ENCODE measurements at places on chromosomes 2 and 18.

DNA sequence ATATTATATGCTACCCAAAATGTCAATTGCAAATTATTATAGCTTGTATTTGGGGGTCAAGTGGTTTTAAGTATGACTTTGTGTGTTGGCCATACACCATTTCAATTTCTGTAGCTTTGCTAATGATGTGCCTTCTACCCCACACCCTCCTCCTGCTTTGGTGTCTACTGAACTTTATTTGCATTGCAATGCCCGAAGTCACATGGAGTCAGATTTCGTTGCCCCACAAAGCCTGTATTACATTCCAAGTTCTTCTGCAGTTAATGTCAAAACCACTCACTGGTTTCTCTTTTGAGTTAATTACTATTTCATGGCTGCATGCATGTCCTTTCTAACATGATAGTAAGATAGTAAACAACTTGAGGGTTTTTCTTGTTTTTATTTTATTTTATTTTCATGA lies 528.9 kb downstream of the RIT2 start:
- no peaks in the 10 kb centered on the region for H3K4me1 ChIP-seq
- DNase-seq = no peak
- no peak overlapping the region for H3K27ac ChIP-seq
- H3K4me3 ChIP-seq = no peak overlapping the region

DNA sequence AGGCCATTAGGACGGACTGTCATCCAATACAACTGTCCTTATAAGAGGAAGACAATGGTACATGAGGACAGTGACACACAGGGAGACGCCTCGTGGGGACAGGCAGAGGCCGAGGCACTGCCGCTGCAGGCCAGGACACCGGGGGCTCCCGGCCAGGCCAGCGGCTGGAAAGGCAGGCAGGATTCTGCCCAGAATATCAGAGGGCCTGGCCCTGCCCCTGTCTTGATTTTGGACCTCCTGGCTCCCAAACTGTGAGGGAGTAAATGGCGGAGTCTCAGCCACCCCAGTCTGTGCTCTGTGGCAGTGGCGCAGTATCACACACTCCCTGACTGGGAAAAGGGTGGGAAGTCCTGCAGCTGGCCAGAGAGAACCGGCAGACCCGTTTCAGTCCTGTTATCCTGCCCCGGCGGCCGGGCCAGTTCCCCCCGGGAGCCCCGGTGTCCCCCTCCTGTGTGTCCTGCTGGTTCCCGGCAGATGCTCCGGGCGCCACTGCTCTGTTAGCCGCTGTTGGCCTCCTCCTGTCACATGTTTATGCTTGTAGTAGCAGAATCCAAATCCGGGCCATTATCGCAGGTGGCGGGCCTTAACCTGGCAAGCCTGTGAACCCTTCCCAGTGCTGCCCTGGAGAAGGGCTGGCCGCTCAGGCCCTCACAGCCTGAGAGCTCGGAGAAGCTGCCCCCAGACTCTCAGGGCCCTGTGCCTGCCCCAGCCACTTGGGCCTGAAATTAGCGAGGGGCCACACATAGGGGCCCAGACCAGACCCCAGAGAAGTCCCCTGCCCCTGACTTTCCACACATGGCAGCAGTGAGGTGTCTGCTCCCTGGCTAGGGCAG lies 31.4 kb upstream of the TAF1B start:
- H3K4me1 ChIP-seq = peaks cover 9% of the 10 kb centered on the region
- H3K27ac ChIP-seq = no peak overlapping the region
- no peak overlapping the region for H3K4me3 ChIP-seq

DNA sequence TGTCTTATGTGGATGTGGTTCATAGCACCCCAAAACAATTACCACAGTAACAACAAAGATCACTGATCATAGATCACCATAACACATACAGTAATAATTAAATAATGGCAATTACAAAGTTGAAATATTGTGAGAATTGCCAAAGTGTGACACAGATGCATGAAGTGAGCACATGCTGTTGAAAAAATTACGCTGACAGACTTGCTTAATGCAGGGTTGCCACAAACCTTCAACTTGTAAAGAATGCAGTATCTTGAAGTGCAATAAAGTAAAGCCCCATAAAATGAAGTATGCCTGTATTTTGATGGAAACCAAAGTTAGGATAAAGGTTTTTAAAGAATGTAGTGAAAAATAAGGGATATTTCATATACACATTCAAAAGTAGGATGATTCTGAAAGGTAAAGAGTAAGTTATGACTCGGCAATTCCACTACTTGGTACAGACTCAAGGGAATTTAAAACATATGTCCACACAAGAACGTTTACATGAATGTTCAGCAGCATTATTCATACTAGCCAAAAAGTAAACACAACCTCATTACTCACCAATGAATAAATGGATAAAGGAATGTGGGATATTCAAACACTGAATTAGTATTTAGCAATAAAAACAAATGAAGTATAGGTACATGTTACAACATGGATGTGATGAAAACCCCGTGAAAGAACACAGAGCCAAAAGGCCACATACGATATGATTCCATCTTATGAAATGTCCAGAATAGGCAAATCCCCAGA lies 61.6 kb downstream of the SCN9A start:
- DNase-seq = peak; percentile 89
- peaks cover 16% of the 10 kb centered on the region for H3K4me1 ChIP-seq
- H3K27me3 ChIP-seq = no peaks in the 10 kb centered on the region
- peak overlapping the region; percentile 87 for H3K27ac ChIP-seq

GRCh38 chr2:113965644-113966043 lies 75.8 kb downstream of the ACTR3 start:
- no peak overlapping the region for H3K27ac ChIP-seq
- no peaks in the 10 kb centered on the region for H3K27me3 ChIP-seq
- H3K4me1 ChIP-seq = peaks cover 38% of the 10 kb centered on the region
- H3K36me3 ChIP-seq = peaks cover 28% of the 10 kb centered on the region
- DNase-seq = peak; percentile 48

- peaks cover 4% of the 10 kb centered on the region for H3K36me3 ChIP-seq
- no peaks in the 10 kb centered on the region for H3K27me3 ChIP-seq
- no peak for DNase-seq
These were observed 40.4 kb downstream of the NAT8 start for GRCh38 chr2:73601780-73602179.

- DNase-seq = no peak
- no peak overlapping the region for H3K27ac ChIP-seq
These were observed 43.7 kb upstream of the SEMA4C start for GRCh38 chr2:96913398-96914202.

- DNase-seq = peak; percentile 8
- H3K36me3 ChIP-seq = no peaks in the 10 kb centered on the region
- H3K27me3 ChIP-seq = no peaks in the 10 kb centered on the region
- H3K27ac ChIP-seq = peak overlapping the region; percentile 99
- peak overlapping the region; percentile 62 for H3K4me3 ChIP-seq
- H3K4me1 ChIP-seq = peaks cover 31% of the 10 kb centered on the region
These were observed 175.3 kb upstream of the PID1 start for GRCh38 chr2:229446350-229446749.

GRCh38 chr18:37661478-37661877 lies 95.9 kb upstream of the CELF4 start:
- no peak overlapping the region for H3K4me3 ChIP-seq
- no peak overlapping the region for H3K27ac ChIP-seq
- H3K36me3 ChIP-seq = no peaks in the 10 kb centered on the region
- H3K4me1 ChIP-seq = no peaks in the 10 kb centered on the region

GRCh38 chr2:10324095-10324832 lies 21.6 kb downstream of the HPCAL1 start:
- no peaks in the 10 kb centered on the region for H3K27me3 ChIP-seq
- H3K36me3 ChIP-seq = no peaks in the 10 kb centered on the region
- peak; percentile 59 for DNase-seq
- no peak overlapping the region for H3K4me3 ChIP-seq
- no peaks in the 10 kb centered on the region for H3K4me1 ChIP-seq

DNA sequence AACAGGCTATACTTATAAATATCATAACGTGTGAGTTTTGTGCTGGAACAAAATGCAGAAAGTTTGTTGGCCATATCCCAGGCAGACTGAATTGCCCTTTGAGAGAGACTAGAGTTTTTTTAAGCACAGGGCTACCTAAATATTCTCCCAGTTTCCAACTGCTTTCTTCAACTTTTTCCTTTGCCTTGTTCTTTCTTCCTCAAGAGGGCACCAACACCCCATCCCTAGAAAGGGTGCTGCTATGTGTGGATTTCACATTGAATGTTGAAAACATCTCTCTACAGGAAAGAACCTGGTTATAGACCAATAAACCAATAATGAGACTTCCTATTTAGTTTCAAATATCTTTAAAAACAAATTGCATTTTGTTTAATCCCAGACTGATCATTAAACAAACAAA lies 87.9 kb downstream of the ICOS start:
- DNase-seq = peak; percentile 59
- no peaks in the 10 kb centered on the region for H3K4me1 ChIP-seq
- H3K27me3 ChIP-seq = peaks cover 23% of the 10 kb centered on the region
- H3K36me3 ChIP-seq = no peaks in the 10 kb centered on the region

- no peaks in the 10 kb centered on the region for H3K27me3 ChIP-seq
- peak; percentile 18 for DNase-seq
- peak overlapping the region; percentile 15 for H3K27ac ChIP-seq
- no peak overlapping the region for H3K4me3 ChIP-seq
- H3K36me3 ChIP-seq = no peaks in the 10 kb centered on the region
These were observed 336.5 kb upstream of the SLC39A10 start for GRCh38 chr2:195320413-195320973.

GRCh38 chr2:227713291-227713690 lies 4.5 kb downstream of the SLC19A3 start:
- H3K27me3 ChIP-seq = no peaks in the 10 kb centered on the region
- peaks cover 3% of the 10 kb centered on the region for H3K4me1 ChIP-seq
- no peak overlapping the region for H3K27ac ChIP-seq
- DNase-seq = no peak

DNA sequence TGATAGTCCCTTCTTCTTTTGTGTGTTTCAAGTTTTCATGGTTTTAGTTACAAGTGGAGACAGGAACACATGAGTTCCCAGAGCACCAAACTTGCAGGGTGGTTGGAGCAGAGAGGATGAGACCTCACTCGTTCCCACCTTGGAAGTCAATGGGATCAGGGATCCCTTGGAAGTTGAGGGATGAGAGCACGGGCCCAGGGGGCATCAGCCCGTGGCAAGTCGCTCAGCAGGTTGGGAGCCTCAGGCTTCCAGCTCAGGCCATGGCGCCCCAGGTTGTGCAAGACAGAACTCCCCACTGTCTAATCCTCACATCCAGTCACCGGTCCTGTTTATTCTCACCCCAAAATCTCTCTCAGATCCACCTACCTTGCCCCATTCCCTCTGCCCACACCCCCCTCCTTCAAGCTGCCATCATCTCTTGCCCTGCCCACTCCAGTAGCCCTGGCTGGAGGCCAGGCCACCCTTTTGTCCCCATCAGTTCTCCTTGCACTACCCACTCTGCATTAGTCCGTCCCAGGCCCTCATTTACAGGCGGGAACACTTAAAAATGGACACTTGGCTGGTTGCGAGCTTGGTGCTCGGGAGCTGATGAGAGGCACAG lies 37.6 kb upstream of the FOSL2 start:
- H3K4me1 ChIP-seq = peaks cover 7% of the 10 kb centered on the region
- no peak overlapping the region for H3K4me3 ChIP-seq
- H3K36me3 ChIP-seq = no peaks in the 10 kb centered on the region
- no peak overlapping the region for H3K27ac ChIP-seq
- DNase-seq = no peak

DNA sequence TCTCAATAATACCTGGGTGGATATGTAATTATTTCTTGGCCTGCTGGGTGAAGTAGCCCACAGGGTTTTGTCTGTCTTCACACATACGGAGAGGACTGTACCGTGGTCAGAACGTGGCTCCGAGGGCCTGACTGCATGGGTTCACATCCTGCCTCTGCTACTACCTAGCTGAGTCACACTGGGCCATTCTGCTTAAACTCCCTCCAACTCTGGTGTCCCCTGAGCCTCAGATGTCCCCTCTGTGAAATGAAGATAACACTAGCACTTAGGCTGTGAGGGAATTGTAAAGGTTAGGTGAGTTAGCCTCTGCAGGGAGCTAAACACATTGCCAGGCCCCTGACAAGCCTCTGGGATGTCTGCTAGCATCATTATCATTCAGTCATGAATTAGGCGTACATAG lies 120.1 kb upstream of the NABP1 start:
- peaks cover 3% of the 10 kb centered on the region for H3K4me1 ChIP-seq
- no peak overlapping the region for H3K4me3 ChIP-seq
- no peaks in the 10 kb centered on the region for H3K27me3 ChIP-seq
- no peaks in the 10 kb centered on the region for H3K36me3 ChIP-seq
- no peak for DNase-seq

DNA sequence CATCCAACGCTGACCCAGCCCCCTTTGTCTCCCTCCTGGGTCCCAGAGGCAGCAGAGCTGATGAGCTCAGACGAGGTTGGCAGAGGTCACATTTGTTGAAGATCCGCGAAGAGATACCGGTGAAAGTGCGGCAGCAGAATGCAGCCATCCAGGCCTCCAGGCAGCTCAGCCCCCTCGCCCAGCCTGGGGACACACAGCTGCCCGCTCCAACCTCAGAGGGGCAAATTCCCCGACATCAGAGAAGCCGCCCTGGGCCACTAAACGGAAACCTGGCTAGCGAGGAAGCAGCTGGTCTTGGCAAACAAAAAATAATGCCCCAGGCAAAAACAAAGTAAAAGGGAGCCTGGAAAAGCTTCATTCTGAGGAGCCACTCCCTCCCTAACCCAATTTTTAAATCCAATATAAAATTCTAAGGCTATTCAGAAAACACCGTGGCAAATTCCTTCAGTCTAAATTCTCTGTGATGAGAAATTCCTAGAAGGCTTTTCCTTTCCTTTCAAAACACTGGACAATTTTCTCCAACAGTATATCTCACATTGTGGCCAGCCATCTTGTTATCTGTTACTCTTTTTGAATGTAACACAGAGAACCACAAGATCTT lies 262.4 kb downstream of the SS18 start:
- H3K27ac ChIP-seq = no peak overlapping the region
- H3K4me1 ChIP-seq = peaks cover 26% of the 10 kb centered on the region
- peak overlapping the region; percentile 21 for H3K4me3 ChIP-seq
- no peaks in the 10 kb centered on the region for H3K36me3 ChIP-seq

GRCh38 chr18:30469091-30469490 lies 573.5 kb downstream of the DSC3 start:
- H3K4me1 ChIP-seq = no peaks in the 10 kb centered on the region
- no peak overlapping the region for H3K27ac ChIP-seq
- no peak for DNase-seq

GRCh38 chr2:182587831-182588230 lies 128.2 kb upstream of the DNAJC10 start:
- H3K27me3 ChIP-seq = no peaks in the 10 kb centered on the region
- DNase-seq = peak; percentile 82
- H3K36me3 ChIP-seq = no peaks in the 10 kb centered on the region
- H3K27ac ChIP-seq = peak overlapping the region; percentile 50
- peaks cover 25% of the 10 kb centered on the region for H3K4me1 ChIP-seq

- no peak overlapping the region for H3K4me3 ChIP-seq
- no peaks in the 10 kb centered on the region for H3K36me3 ChIP-seq
- no peak overlapping the region for H3K27ac ChIP-seq
- no peak for DNase-seq
- H3K4me1 ChIP-seq = no peaks in the 10 kb centered on the region
- no peaks in the 10 kb centered on the region for H3K27me3 ChIP-seq
These were observed 381.8 kb upstream of the POU3F3 start for GRCh38 chr2:104472076-104472475.

Data from GM23248 (cell line).